Stimulated activated CD8-positive, alpha-beta memory T cell treated with anti-CD3 and anti-CD28 coated beads, Interleukin-4, amount 100 ng/mL, for 48 hours (primary cell): ENCODE measurements at places on chromosomes 16 and 17.

- no peak for DNase-seq
Measured at GRCh38 chr16:16073891-16074881, 124.8 kb downstream of the ABCC1 start.

DNA sequence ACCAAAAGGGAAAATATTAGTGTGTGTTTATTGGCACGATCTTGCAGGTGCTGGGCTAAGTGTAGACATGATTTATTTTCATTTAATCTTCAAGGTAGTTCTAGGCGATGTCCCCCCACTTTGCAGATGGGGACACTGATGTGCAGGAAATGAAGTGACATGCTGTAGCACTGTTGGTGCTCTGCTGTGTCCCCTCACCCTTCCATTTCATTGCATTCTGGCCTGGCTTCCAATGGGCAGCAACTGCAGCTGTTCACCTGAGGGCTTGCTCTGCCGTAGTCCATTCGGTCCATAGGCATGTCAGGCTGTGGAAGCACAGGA, 123.9 kb downstream of the PRKCB start:
- no peak for DNase-seq

DNA sequence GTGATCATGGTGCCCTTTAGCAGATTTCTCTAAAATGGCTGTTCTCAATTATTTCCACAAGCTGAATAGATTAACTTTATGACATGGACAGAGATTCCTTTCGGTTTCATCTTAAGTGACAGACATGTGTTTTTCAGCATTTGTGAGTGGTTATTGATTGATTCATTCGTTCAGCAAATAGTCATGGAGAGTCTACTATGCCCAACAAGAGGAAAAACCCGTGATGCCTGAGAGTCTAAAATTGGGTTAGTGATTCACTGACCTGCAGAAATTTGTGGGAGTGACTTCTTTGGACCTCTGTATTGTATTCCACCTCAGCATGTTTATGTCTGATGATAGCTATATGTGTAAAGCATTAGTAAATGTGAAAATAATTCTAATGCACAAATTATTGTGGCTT, 28.0 kb upstream of the DUSP14 start:
- DNase-seq = no peak

- DNase-seq = no peak
Measured at GRCh38 chr17:78432226-78433012, 54.0 kb downstream of the PGS1 start.

GRCh38 chr17:27986805-27987684, 55.4 kb upstream of the NLK start:
- no peak for DNase-seq

GRCh38 chr17:27540318-27541101, 84.3 kb downstream of the KSR1 start:
- no peak for DNase-seq

GRCh38 chr17:17300624-17301568, 2.3 kb upstream of the NT5M start:
- peak; percentile 68 for DNase-seq

GRCh38 chr16:68739964-68740627, 3.0 kb downstream of the CDH1 start:
- DNase-seq = no peak

DNA sequence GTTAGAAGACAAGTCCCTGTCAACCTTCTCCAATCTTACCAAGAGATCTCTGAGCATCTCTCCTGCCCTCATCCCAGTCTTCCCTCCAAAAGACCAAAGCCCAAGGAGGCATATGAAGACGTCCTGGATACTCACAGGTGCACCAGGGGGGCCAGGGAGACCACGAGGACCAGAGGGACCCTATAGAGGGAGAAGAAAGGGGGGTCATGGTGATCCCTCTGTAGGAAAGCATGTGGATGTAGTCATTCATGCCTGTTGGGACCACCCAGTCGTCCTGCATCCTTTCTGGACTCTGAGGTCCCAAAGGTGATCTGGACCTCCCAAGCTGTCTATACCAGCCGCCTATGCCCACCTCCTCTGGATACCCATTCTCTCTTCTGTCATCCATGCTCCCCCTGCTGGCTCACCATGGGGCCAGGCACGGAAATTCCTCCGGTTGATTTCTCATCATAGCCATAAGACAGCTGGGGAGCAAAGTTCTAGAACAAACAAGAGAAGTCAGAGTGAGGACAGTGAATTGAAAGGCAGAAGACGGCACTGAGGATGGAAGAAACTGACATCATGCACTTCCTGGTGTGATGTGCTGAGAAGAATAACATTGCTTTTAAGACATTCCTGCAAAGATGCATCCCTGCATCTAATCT, 3.3 kb downstream of the COL1A1 start:
- DNase-seq = peak; percentile 81

- no peak for DNase-seq
Measured at GRCh38 chr16:78842950-78843349, 743.5 kb downstream of the WWOX start.
